ENCODE measurements at places on chromosomes 12 and 14. TPM values are rescaled to one million over a fixed set of nuclear protein-coding genes. Genes with fewer than 3 reads are reported as not detected.

Gene TOMM20L
- total RNA-seq, result 1.2 TPM

Gene REC8
- 8.4 TPM for total RNA-seq

DNA sequence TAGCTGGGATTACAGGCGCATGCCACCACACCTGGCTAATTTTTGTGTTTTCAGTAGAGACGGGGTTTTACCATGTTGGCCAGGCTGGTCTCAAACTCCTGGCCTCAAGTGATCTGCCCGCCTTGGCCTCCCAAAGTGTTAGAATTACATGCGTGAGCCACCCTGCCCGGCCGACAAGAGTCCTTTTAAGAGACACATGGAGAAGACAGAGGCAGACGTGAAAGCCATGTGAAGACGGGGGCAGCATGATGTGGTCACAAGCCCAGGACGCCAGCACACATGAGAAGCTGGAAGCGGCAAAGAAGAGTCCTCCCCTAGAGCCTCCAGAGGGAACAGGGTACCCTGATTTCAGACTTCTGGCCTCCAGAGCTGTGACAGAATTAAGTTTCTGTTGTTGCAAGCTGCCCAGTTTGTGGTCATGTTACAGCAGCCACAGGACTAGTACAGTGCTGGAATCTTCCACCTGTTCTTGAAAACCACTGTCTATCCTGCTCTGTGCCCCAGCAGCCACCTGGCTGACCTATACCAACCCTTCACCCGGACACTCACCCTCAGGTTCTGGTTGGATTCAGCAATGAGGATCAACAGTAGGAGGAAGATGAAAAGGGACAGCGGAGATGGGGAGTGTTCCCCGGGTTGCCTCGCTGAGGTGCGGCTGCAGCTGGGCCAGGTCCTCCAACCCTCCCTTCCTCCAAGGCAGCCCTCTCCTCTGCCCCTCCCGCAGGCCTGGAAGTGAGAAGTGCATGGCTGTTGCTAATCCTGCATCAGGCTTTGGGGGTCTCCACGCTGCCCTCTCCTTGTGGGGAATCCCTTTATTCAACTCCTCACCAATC is 16.9 kb downstream of the VPS37B start:
- peaks cover 2% of the 10 kb centered on the region for H3K4me1 ChIP-seq
- no peak overlapping the region for H3K27ac ChIP-seq

GRCh38 chr12:49051373-49051764 is 9.2 kb downstream of the KMT2D start:
- DNase-seq, result no peak
- peaks cover 23% of the 10 kb centered on the region for H3K36me3 ChIP-seq
- no peaks in the 10 kb centered on the region for H3K4me1 ChIP-seq
- no peaks in the 10 kb centered on the region for H3K27me3 ChIP-seq
- H3K27ac ChIP-seq, result no peak overlapping the region

DNA sequence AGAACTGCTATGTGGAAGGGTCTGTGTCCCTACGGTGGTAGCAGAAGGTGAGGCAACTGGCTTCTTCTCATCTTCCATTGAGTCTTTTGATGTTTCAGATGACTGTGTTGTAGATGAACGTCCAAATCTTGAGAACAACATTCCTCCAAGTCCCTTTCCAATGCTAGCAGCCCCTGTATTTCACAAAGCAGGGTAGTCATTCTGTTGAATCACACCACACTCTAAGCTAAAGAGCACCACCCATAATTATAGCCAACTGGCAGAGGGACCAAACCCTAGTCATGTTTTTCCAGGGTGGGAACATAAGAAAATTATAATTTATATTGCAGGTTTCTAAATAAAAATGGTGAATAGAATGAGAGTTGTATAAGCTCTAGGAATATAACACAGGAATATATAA is 98.7 kb downstream of the DDHD1 start:
- no peaks in the 10 kb centered on the region for H3K4me1 ChIP-seq
- no peak for DNase-seq
- no peaks in the 10 kb centered on the region for H3K27me3 ChIP-seq
- H3K27ac ChIP-seq, result no peak overlapping the region

DNA sequence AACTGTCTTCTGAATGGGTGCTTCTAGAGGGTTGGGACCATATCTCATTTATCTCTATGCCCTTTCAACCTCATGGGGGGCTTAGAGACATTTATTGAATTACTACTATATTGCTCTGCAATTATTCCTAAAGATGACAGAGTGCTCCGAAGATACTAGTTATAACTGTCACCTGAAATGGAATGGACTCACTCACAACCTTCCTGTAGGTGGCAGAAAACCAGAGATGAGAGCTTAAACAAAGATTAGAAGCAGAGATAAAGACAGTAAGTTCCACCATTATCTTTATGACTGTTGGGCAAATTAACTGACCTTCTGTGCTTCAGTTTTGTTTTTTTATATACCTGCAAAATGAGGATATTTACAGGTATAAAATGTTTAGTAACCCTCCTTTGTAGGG is 31.5 kb upstream of the GTF2A1 start:
- DNase-seq, result no peak
- no peaks in the 10 kb centered on the region for H3K36me3 ChIP-seq
- no peak overlapping the region for H3K27ac ChIP-seq

DNA sequence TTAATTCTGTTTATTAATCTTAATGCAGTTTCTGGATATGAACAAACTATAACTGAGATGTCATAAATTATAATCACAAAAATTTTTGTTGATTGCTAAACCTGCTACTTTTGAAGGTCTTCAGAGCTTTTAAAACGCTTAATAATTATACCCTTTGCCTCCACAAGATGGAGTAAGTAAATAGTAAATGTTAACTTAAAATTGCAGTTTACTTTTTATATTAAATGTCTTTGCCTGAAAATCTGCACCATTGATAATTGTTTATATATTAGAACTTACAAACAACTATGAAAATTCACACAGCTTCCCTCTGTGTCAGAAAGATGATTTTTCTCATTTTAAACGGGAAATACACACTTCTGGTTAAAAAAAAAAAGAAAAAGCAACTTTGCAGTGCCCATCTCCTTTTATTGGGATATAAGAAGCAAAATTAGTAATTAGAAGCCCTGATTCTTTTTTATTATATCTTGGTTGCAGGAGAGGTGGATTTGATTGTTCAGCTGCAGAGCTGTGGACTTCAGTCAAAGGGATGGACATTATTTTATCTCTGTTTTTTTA is 35.6 kb downstream of the SCFD1 start:
- no peaks in the 10 kb centered on the region for H3K4me1 ChIP-seq
- no peak for DNase-seq
- no peak overlapping the region for H3K27ac ChIP-seq
- H3K27me3 ChIP-seq, result no peaks in the 10 kb centered on the region
- no peaks in the 10 kb centered on the region for H3K36me3 ChIP-seq
- H3K4me3 ChIP-seq, result no peak overlapping the region

- no peaks in the 10 kb centered on the region for H3K27me3 ChIP-seq
- H3K27ac ChIP-seq, result peak overlapping the region; percentile 96
- no peak overlapping the region for H3K4me3 ChIP-seq
- peak; percentile 78 for DNase-seq
- peaks cover 96% of the 10 kb centered on the region for H3K4me1 ChIP-seq
Observed at GRCh38 chr14:65333943-65334687, 78.4 kb upstream of the FUT8 start.

- H3K27me3 ChIP-seq, result no peaks in the 10 kb centered on the region
- no peaks in the 10 kb centered on the region for H3K36me3 ChIP-seq
- H3K4me3 ChIP-seq, result no peak overlapping the region
- no peaks in the 10 kb centered on the region for H3K4me1 ChIP-seq
- no peak overlapping the region for H3K27ac ChIP-seq
- DNase-seq, result no peak
Observed at GRCh38 chr12:13536219-13536910, 339.8 kb downstream of the EMP1 start.

GRCh38 chr14:94120667-94121340 is 8.6 kb downstream of the IFI27L2 start:
- H3K4me3 ChIP-seq, result no peak overlapping the region
- H3K36me3 ChIP-seq, result no peaks in the 10 kb centered on the region
- 0 out of 2 replicates have a peak, but pooled peaks cover 1% of the 10 kb centered on the region for H3K27me3 ChIP-seq
- H3K4me1 ChIP-seq, result no peaks in the 10 kb centered on the region

Data from Caco-2 (cell line).